Colonic mucosa (tissue), 4 donors: ENCODE measurements at places on chromosomes 7 and 10. TPM values are rescaled to one million over a fixed set of nuclear protein-coding genes. Genes with fewer than 3 reads are reported as not detected.

DNA sequence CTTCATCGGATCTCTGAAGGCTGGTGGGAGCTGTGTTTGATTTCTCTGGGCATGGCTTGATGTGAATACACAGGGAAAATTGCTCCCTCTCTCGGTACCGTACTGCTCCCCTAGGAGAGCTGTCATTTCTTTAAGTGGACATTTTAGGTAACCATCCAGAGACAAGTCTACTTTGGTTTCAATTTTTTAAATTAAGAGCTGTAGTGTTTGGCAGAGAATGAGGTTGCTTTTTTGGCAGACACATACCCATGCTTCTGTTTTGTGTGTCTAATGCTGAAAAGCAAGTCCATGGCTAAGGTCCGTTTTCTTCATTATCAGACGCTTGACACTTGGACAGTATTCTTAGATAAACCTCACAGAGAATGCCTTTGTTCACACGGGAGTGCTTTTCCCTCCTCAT, 61.3 kb upstream of the TRIL start:
- no peak for DNase-seq

DNA sequence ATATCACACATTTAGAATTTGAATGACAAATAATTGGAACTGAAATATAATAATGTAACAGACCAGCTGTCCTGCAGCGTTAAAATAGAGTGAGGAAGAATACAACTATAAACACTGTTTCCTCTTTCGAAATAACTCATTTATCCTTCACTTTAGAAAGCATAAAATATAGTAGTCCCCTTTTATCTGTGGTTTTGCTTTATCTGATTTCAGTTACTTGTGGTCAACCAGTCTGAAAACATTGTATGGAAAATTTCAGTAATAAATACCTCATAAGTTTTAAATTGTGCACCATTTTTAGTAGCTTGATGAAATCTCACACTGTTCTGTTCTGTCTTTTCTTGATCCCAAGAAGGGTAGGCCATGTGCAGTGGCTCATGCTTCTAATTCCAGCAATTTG, 31.7 kb downstream of the POLR1F start:
- no peak for DNase-seq

DNA sequence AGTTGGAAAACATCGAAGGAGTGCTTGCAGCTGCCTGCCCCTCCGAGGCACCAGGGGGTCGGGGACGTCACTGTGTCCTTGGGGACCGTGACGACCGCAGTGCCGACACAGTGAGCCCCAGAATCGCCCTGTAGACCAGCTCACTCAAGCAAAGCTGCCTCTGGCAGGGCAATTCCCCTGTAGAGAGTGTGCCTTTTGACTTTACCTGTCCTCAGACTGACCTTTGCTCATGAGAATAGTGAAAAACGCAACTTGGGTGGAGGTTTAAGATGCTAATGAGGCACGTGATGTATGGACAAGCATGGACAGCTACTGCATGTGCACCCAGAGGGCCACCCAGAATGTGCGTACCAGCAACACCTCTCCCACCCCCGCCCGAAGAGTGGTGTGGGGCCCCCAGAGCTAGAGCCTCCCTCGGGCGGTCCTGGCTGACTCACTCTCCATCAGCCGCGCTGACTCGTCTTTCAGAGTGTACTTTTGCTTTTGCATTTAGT, 271.9 kb downstream of the ADARB2 start:
- no peak for DNase-seq

- peak; percentile 46 for DNase-seq
These were observed 25.8 kb downstream of the TES start for GRCh38 chr7:116236020-116236630.

GRCh38 chr7:3754493-3755341, 453.7 kb downstream of the SDK1 start:
- no peak for DNase-seq

DNA sequence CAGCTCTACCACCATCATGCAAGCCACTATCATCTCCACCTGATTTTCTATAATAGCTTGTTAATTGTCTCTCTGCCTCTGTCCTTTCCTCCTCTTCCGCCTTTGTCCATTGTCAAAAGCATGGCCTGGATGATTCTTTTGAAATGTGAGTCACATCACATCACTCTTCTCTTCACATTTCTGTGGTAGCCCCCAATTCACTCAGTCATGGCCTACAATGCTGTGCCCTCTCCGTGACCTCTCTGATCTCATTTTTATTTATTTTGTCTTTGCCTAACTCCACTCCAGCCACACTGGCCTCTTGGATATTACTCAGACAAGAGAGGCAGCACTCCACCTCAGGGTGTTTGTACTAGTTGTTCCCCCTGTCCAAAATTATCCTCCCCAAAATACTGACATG, 4.9 kb upstream of the ABCB4 start:
- DNase-seq, result no peak

PNLIPRP3 gene
- not detected for total RNA-seq

OR13A1 gene
- total RNA-seq, result not detected

ERVW-1 gene
- total RNA-seq, result not detected

LSM8 gene
- total RNA-seq, result 28.4 TPM

GRCh38 chr7:106358103-106358663, 73.4 kb upstream of the NAMPT start:
- no peak for DNase-seq

MCM10 gene
- total RNA-seq, result 21.0 TPM

ASIC3 gene
- 2.2 TPM for total RNA-seq

DNA sequence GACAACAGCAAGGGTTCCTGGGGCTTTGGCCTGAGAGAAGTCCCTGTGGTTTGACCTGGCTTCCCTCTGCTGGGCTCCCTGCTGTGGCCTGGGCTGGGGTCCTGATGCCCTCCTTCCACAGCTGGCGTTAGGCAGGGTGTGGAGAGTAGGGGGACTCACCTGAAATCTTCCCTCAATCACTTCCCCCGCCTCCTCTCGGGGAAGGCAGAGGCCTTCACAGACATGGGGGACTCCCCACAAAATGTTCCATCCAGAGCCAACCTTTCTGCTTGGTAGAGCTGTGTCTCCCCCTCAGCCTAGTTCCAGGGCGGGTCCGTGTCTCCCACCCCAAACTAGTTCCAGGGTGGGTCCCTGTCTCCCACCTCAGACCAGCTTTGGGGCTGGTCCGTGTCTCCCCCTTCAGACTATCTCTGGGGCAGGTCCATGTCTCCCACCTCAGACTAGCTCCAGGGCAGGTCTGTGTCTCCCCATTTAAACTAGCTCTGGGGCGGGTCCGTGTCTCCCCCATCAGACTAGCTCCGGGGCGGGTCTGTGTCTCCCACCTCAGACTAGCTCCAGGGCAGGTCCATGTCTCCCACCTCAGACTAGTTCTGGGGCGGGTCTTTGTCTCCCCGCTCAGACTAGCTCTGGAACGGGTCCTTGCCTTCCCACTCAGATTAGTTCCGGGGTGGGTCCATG, 2.2 kb downstream of the PVRIG start:
- no peak for DNase-seq

DNA sequence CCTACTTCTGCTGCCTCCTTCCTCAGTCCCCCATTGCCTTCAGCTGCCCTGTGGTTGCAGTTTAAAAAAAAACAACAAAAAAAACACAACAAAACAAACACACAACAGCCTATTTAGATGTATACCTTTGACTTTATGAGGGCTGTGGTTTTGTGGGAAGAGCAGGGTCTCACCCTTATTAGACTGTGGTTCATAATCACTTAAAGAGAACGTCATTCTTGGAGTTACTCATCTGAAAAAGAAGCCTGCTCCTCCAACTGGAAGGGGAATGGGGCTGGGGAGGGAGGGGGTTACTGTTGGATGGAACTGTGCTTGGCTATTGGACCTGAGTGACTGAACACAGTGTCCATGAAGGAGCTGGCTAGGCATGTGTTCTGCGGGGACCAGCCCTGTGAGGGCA, 48.1 kb downstream of the SDK1 start:
- DNase-seq, result no peak

TRIM4 gene
- 23.9 TPM for total RNA-seq

SRGN gene
- 57.8 TPM for total RNA-seq

DNA sequence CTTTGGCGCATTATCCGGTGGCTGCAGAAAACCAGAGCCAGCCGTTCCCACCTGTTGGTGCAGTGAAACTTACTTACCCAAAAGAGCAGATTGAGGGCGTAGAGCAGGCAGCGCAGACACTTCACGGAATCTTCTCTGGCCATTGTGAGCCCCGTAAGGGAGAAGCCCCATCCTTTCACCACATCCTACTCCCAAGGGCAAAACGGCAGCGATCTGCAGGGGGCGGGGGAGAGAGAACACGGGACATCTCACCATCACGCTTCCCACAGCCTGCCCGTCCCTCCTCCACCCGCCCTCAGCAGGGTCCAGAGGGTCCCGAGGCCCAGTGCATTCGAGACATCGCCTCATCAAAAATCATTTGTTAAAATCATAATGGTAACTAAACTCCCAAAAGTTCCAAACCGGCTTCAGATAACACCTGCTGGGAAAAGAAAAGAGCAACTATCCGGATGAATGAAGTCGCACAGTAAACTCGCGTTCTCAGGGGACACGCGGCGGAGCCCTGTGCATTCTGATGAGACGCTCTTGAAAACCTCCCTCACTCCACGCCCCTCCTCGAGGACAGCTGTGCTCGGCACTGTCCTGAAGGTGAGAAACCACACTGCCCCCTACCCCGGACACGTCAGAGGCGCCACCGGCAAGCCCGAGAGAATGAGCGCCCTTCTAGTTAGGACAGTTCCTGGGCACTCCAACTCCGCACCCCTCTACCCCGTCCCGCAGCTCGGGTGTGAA, 1.2 kb downstream of the TSPAN12 start:
- peak; percentile 59 for DNase-seq

GRCh38 chr7:13262929-13263530, 575.6 kb downstream of the ARL4A start:
- DNase-seq, result no peak

- DNase-seq, result peak; percentile 65
These were observed 578 bp downstream of the CACUL1 start for GRCh38 chr10:118754229-118754555.

- DNase-seq, result no peak
These were observed 24.2 kb upstream of the NFKB2 start for GRCh38 chr10:102371295-102371694.

CNTNAP2 gene
- total RNA-seq, result 4.4 TPM

DNA sequence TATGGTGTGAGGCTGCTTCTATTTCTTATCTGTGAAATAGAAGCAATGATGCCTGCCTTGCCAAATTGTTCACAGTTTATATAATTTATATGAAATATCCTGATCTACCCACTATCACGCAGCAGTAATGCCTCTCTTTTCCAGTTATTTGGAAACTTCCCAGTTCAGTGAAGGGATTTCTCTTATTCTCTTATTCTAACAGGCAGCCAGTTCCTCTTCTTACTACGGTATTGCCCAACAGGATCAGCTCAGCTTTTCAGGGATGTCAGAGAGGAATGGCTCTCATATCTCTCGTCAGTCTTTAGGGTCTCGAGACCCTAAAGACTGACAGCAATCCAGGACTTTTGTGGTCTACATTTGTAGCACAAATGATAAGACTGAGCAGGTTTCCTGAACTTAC, 215.6 kb downstream of the CREB5 start:
- DNase-seq, result no peak

CDHR3 gene
- total RNA-seq, result 5.3 TPM

DNA sequence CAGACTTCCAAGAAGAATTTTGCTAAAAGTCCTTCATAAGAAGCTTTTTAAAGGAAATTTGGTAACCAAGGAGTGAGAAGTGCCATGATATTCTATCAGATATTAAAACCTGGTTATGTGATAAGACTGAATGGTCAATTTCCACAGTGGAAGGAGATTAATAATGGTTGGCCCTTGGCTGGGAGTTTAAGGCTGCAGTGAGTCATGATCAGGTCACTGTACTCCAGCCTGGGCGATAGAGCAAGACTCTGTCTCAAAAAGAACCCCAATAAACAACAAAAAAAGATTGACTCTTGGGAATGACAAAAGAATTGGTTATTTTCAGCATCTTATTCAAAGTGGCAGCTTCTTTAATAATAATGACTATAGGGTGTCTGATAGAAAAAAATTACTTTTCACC, 37.2 kb downstream of the EXOC4 start:
- no peak for DNase-seq

PLXNA4 gene
- total RNA-seq, result 0.15 TPM

DNA sequence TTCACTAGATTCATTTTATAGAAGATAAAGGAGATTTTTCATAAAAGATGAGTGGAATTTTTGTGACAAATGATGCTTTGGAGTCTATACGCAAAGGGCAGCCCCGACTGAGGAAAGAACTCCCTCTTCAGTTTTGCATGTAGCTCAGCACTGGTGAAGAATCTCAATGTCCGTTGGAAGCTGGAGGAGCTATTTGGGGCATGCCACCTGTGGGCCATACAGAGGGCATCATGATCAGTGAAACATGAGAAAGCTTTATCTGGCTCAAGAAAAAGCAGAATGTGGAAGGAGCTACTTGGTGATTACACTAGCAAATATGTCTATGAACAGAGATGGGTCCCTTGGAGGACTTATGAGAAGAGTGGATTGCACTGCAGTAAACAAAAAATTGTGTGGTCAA, 1359.3 kb downstream of the REEP3 start:
- no peak for DNase-seq
